Epithelial cell of proximal tubule (primary cell): ENCODE measurements at places on chromosomes 2 and 18. TPM values are rescaled to one million over a fixed set of nuclear protein-coding genes. Genes with fewer than 3 reads are reported as not detected.

DNA sequence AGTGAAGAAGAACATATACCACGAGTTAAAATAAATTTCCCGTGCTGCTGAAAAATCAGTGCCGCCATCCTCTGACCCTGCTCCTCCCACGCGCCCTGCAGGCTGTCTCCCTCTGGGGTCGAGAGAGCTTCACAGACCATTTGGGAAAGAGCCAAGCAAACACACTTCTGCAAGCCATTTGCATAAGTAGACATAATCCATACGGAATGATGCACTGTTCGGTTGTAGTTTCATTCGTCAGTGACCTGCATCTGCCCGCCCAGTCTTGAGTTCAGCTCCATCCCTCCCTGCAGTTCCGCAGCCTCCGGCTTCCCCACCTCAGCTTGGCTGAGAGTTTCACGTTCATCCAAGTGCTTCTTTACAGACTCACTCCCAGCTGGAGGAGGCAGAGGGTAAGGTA lies 69.6 kb downstream of the TRAPPC12 start:
- no peak for DNase-seq

DNA sequence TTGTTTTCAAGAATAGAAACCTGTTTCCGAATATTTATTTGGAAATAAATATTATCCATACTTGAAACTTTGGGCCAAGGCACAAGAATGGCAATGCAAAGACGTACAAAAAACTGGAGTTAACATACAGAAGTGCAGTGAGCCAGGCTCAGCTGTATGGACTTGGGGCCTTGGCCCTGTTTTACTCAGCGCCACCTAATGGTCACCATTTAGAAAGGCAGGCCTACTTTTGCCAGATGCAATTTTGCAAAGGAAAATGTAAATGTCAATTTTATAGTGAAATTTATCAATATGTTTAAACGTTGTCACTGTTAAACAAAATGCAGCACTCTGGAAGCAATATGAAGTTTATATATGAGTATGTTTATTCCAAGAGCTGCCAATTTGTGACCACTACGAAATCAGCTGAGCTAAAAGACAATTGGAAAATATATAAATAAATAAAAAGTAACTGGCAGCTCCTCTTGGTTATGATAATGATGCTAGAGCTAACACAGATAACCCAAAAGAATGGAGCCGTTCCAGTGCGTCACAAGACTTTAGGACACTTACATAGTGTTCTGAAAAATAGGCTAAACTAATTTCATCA lies 155.0 kb downstream of the ARHGAP15 start:
- no peak for DNase-seq

RELCH gene
- total RNA-seq: 16.7 and 23.7 TPM in 2 replicates

- DNase-seq: no peak
Measured at GRCh38 chr2:138059487-138060300, 95.4 kb downstream of the HNMT start.

DSG1 gene
- total RNA-seq: not detected in 2 replicates

PLA2R1 gene
- 1.3 and 3.6 TPM in 2 replicates for total RNA-seq

CDKL4 gene
- 0.22 and 0.23 TPM in 2 replicates for total RNA-seq

GRCh38 chr18:40983835-40984234 lies 971.2 kb upstream of the PIK3C3 start:
- no peak for DNase-seq

NTSR2 gene
- not detected in 2 replicates for total RNA-seq

PDCD1 gene
- 0.29 and 0.92 TPM in 2 replicates for total RNA-seq
